ENCODE measurements at places on chromosomes 6 and 20.

- no peak for DNase-seq
These were observed 33.9 kb upstream of the PTPRK start for GRCh38 chr6:128554302-128554701.

- no peak for DNase-seq
These were observed 15.3 kb upstream of the MMP9 start for GRCh38 chr20:45993197-45993951.

GRCh38 chr6:32252331-32253009, 28.6 kb upstream of the NOTCH4 start:
- DNase-seq = no peak

DNA sequence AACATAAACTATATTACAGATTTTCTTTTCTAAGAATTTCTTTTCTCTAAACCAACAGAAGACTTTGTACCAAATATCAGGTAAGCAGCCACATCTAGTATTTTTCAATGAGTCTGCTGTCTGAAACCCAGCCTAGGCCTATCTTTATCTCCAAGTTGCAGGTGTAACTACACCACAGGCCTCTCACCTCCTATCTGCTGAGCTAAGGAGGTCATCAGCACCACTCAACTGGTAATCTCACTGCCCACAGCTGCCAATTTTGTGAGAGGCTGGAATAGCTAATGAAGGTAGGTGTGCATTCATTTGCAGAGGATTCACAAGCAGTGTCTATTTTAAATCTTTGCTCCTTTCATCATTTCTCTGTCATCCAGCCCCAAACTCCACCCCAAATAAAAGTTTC, 584.8 kb downstream of the HDGFL1 start:
- DNase-seq = no peak

- no peak for DNase-seq
These were observed 390.2 kb downstream of the TENT5A start for GRCh38 chr6:81362246-81362645.

GRCh38 chr6:154292855-154293519, 63.6 kb downstream of the IPCEF1 start:
- DNase-seq = no peak

DNA sequence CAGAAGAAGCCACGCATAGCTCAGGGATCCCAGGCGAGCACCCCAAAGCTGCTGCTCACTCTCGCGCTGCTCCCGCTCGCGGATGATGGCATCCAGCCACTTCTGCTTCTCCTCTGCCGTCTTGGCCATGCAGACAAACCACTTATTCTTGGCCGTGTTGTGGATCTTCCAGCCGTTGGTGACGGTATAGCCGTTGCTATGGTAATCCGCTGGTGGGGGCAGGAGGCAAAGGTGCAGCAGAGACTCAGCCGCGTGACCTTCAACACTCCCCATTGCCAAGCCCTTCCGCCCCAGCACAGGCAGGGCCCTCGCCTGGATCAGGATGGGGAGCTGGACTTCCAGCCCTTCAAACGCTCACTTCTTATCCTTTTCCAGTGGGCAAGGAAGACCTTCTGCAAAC, 136.9 kb downstream of the PREX1 start:
- DNase-seq = no peak

DNA sequence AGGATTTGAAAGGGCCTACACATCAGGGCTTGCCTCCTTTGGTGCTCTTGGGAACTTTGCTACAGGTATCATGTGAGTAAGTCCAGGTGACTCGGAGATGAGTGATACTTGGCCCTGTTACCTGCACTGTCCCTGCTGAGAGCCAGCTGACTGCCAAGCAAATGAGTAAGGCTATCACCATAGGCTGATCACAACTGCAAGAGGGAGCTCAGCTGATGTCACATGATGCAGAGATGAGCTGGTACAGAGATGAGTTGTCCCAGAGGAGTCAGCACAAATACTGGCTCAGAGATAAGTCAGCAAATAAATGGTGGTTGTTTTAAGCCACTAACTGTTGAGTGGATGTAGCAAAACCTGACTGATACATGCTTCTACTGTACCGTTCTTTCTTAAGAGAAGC, 41.4 kb downstream of the LAMP5 start:
- no peak for DNase-seq

DNA sequence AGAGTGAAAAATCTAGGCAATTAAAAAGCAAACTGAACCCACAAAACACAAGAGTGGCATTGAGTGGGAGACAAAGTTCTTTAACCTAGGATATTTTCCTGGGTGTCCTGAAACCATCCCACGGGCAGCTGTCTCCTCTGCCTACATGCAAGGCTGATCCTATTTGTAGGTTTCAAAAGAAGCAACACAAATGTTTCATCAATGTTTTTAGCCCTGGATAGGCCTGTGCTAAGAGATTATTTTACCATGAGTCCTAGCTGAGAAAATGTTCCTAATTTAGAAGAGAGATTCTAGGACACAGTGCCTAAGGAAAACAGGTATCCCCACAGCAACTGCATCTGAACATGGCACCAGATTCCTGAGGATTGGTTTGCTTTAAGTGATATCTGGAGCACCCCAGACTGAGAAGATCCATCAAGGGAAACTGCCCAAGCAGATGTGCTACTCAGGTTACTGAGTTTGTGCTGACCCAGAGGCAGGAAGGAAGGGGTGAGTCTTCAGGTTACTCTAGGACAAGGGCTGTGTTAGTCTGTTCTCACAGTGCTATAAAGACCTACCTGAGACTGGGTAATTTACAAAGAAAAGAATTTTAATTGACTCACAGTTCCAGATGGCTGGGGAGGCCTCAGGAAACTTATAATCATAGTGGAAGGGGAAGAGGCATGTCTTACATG, 111.6 kb upstream of the UST start:
- no peak for DNase-seq

GRCh38 chr20:45110301-45110700, 4.7 kb downstream of the WFDC5 start:
- DNase-seq = no peak

- no peak for DNase-seq
These were observed 3.2 kb downstream of the SULF2 start for GRCh38 chr20:47782076-47782475.

GRCh38 chr20:58762120-58762519, 69.5 kb downstream of the NPEPL1 start:
- DNase-seq = no peak

DNA sequence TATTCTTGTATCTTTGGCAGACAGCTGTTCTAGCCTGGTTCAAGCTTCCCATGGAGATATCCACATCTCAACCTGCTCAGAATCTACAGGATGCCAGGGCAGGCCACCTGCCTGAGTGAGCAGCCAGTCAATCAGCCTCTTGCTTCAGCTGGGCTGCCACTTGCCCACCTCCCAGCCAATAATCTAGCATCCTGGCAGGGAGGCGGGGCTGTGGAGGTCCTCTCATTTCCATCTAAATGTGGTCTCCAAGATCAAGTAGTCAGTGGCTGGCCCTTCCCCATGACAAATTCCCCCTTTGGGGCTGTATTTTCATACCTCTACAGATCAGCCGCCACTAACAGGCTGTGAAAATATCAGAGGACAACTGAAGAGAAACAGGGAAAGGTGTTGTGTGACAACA, 33.0 kb upstream of the SPDEF start:
- DNase-seq = no peak

GRCh38 chr6:138638604-138639003, 135.0 kb upstream of the CCDC28A start:
- no peak for DNase-seq

DNA sequence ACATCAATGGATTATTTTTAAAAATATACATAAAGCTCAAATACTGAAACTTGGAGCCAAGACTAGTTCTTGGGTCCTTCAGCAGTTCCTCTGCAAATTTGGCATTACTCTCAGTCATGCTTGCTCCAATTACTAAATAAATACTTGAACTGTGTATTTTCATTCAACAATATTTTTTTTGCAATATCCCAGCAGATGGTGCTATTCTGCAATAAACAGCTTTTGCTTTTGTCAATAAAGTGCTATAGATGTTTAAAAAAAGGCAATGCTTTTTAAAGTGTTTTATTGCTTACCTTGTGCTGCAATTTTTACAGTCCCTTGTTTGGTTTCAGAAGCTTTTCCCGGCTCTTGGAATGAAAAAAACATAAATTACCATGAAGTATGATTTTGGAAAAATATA, 243.4 kb downstream of the TRDN start:
- no peak for DNase-seq

- DNase-seq = no peak
These were observed 134.2 kb downstream of the DLL1 start for GRCh38 chr6:170156448-170157375.

GRCh38 chr20:36454698-36455427, 86.5 kb upstream of the MYL9 start:
- no peak for DNase-seq

GRCh38 chr20:35007891-35008290, 52.2 kb downstream of the MYH7B start:
- DNase-seq = no peak

- no peak for DNase-seq
These were observed 534.1 kb downstream of the MMUT start for GRCh38 chr6:48928937-48929336.

- DNase-seq = no peak
These were observed 210.0 kb downstream of the DLL1 start for GRCh38 chr6:170080828-170081371.

GRCh38 chr6:168130697-168131371, 51.8 kb upstream of the FRMD1 start:
- no peak for DNase-seq

DNA sequence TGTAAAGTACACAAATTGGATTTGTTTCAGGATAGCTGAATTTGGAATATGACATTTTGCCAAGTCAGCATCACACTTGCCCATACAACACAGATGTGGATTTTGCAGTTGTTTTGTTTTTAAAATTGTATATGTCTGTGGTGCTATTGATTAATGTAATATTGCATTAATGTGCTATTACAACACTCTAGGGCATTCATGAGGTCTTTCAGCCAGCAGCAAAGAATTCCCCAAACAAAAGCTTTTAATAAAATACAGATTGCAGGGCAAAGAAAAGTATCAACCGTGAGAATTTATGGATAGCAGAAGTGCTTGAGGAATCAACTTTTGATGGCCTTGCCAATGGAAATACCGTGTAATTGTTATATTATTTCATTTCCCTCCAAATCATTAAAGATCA, 144.9 kb downstream of the AIG1 start:
- DNase-seq = no peak

DNA sequence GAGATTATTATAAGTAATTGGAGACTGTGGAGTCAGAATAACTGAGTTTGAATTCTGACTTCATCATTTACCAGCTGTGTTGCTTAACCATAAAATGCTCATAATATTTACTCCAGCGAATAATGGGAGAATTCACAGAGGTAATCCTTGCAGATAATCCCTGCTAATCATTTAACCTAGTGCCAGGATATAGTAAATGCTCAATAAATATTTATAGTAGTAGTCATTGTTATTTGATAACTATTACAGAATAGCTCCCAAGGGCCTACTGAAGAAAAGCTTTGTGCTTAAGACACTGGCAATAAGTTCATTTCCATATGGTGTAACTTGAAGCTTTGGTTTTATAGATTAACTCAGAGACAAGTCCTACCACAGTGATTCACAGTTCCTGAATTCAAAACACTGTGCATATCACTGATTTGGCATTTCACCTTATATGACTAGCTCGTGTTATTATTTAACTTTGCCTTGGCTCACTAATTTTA, 208.8 kb upstream of the PLCB4 start:
- DNase-seq = no peak

- no peak for DNase-seq
These were observed 25.3 kb downstream of the MARCKS start for GRCh38 chr6:113882336-113883022.

DNA sequence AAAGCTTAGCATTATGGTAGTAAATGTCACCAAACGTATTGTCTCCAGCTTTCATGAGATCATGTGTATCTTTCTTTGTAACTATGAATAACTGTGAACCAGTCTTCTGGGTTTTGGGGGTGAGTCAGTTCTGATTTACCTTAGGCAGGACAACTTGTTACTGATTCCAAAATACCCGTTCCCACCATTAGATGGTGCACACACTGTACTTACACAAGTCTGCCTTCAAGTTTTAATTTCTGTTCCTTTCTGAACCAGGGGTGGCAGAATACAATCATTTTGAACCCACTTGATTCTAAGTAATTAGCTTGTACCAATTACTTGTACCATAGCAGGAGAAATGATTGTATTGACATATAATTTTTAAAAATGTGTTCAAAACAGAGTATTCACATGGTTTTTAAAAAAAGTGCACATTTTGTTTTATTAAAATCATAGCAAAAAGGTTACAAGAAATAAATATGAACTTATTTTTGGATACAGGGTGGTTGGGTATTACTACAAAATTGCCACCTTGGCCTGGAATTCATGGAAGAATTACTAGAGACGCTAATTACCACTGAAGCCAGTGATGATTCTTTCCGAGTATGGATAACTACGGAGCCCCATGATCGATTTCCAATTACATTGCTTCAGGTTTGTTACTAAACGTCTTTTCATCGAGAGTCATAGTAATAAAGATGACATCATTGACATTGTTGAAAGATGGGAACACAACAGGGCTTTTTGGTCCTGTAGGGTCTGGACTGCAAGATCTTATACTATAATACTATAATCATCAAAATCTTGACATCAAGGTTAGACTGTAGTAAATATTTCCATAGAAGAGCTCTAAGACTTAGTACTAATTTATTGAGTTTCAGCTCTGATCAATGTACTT, 75.2 kb upstream of the GLP1R start:
- DNase-seq = no peak

DNA sequence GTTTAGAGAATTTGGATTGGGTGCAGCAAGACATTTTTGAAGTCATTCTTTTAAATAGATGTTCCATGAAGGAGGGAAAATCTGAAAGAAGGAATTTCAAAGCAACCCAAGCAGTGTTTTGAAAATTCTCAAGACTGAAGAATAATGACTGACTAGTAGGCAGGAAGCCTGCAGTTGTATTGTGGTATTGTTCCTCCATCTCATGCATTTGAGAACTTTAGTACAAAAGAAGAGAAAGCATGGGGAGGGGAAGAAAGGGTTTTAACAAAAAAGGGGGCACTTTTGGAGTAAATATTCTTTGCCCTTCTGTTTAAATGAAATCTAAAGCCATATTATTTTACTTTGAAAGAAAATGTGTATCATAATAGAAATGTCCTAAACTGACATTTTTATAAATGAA, 6.6 kb downstream of the NCOA3 start:
- no peak for DNase-seq

- DNase-seq = no peak
These were observed 4.6 kb upstream of the TGM2 start for GRCh38 chr20:38169636-38170193.

GRCh38 chr20:44582311-44583025, at the start of gene PKIG:
TSS of gene PKIG (plus strand) at chr20:44582579. CDS start at chr20:44614557, 31,978 bp downstream.
- no peak for DNase-seq

- no peak for DNase-seq
These were observed 2.8 kb downstream of the PROKR2 start for GRCh38 chr20:5313916-5314315.

DNA sequence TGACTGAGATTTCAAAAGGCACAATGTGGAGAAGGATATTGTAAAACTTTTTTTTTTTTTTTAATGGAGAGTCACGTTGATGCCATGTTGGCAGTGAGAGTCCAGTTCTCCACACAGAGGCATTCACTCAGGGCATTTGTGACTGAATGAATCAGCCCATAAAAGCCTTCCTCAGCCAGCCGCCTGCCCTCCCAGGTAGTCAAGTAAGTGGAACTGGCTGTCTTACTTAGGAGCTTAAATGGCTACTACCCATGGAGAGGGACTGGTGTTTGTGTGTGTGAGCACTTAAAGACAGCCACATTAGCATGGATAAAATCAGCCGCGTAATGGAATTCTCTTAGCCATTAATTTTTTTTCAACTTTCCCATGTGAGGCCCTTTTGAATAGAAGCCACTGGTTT, 12.6 kb downstream of the AAR2 start:
- DNase-seq = no peak

Data from activated naive CD8-positive, alpha-beta T cell treated with anti-CD3 and anti-CD28 coated beads, Interleukin-2, amount 50 U/mL, for 16 hours (primary cell).